ENCODE measurements at places on chromosomes 5 and 9. TPM values are rescaled to one million over a fixed set of nuclear protein-coding genes. Genes with fewer than 3 reads are reported as not detected.

- no peak for DNase-seq
These were observed 88.2 kb upstream of the BASP1 start for GRCh38 chr5:17129093-17129849.

Gene LCN12
- 2.9 TPM for total RNA-seq

GRCh38 chr9:132372177-132373095, 17.6 kb upstream of the SETX start:
- DNase-seq = no peak

DNA sequence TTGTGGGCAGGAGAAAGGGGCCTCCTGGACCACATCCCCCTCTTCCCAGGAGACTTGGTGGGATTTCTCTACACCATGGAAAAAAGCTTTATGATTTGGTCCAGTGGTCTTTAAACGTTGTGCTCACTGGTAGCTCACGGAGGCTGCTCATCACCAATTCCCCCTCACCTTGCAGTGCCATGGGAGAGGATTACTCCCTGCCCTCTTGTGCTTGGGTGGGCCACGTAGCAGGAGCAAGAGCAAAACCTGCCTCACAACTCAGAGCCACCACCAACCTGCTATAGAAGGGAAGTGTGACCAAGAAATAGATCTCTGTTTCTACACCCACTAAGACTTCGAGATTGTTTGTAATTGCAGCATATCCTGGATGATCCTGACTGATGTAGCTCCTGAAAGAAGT, 42.2 kb upstream of the N4BP3 start:
- no peak for DNase-seq

Gene CTXN3
- total RNA-seq = not detected

- DNase-seq = no peak
These were observed 29.6 kb downstream of the IRF1 start for GRCh38 chr5:132460846-132461568.

- DNase-seq = no peak
These were observed 134.5 kb downstream of the MED10 start for GRCh38 chr5:6243706-6244338.

Gene PCDHGA9
- total RNA-seq = 5.5 TPM

Gene FBXL7
- total RNA-seq = 25.3 TPM

GRCh38 chr9:35341585-35341984, 148.3 kb upstream of the RUSC2 start:
- peak; percentile 26 for DNase-seq

- DNase-seq = no peak
These were observed 48.7 kb downstream of the CMYA5 start for GRCh38 chr5:79738349-79738748.

GRCh38 chr5:90279091-90279490, 130.5 kb downstream of the CETN3 start:
- DNase-seq = no peak

Gene SAPCD2
- 13.5 TPM for total RNA-seq

Gene SLC25A48
- total RNA-seq = 1.7 TPM

Gene PFN3
- not detected for total RNA-seq

- DNase-seq = no peak
These were observed 83.1 kb downstream of the VCAN start for GRCh38 chr5:83554686-83555085.

- no peak for DNase-seq
These were observed 55.1 kb upstream of the CNOT6 start for GRCh38 chr5:180438785-180439780.

- DNase-seq = no peak
These were observed 2125.8 kb upstream of the WWC1 start for GRCh38 chr5:166165596-166165995.

Gene LEAP2
- total RNA-seq = 2.5 TPM

Gene ECSCR
- not detected for total RNA-seq

DNA sequence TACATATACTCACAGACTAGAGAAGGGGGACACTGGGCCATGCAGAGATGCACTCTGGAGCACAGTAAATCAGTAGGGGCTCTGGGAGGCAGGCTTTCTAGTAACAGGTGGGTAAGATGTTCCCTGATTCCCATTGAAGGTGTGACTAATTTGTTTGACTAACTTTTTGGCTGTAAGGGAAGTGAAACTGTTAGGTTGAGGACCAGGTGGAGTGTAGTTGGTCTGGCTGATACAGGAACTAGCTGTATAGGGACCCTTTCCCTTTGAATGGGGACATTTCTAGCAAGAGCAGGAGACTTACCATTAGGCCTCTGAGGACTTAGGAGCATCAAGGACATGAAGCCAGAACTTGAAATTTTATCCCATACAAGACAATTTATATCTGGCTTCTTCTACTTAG, 989.6 kb upstream of the COX7C start:
- no peak for DNase-seq

GRCh38 chr5:72205431-72206009, 98.2 kb downstream of the MAP1B start:
- DNase-seq = no peak

DNA sequence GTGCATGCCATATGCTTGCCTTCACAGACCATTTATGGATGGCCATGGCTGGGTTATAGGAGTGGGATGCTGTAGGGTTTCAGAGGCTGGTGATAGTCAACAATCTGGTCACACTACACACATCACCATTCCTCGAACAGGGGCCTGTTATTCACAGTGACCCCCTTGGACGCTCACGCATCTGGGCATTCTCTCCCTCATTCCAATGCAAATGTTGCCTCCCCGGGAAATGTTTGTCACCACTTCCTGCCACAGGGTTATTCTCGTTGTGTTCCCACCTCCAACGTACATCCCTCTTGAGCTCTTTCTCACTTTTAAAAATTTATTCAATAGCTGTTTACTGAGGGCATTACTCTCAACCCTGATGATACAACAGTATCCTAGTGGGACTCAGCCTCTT, 135.4 kb downstream of the SCAMP1 start:
- DNase-seq = no peak

Gene PCDHA12
- total RNA-seq = 32.4 TPM

GRCh38 chr5:34957857-34958690, 28.7 kb downstream of the DNAJC21 start:
- DNase-seq = no peak

DNA sequence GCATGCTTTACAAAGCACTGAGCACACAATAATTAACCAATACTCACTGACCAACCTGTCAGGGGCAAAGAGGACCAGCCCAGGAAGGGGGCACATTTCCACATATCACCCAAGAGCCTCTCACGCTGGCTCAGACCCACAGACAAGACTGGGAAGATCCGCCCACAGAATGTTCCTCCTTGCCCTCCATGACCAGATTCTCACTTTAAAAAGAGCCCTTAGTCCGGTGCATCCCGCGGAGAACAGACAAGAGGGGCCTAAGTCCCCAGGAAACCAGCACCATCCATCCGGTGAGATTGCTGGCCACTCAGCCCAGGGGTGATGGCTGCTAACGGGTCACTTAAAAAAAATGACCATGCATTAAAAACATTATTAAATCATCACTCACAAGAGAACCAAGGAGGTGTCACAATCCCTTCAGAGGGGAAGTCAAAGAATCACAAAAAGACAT, 32.9 kb downstream of the SEMA4D start:
- no peak for DNase-seq

DNA sequence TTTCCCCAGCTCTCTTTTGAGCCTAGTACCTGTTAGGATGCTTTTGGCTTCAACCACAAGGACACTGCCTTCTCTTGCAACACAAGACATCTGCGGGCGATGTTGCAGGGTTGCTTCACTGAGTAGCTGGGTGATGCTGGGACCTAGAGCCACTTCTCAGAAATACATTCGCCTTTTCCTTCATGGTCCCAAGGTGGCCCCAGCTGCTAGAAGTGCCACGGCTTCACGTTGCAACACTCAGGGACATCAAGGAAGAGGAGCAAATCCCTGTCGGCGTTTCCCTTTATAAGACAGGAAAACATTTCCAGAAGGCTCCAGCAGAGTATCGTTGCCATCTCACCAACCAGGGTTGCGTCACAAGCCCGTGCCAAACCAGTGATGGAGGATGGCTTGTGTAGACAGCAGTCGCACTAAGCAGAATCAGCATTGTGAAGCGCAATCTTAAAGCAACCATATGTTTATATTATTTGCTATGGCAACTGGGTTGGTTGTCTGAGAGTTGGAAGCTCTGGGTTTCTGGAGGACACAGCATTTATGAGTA, 62.7 kb downstream of the ANKRD33B start:
- DNase-seq = no peak

GRCh38 chr5:128355961-128356360, 182.1 kb downstream of the FBN2 start:
- no peak for DNase-seq

DNA sequence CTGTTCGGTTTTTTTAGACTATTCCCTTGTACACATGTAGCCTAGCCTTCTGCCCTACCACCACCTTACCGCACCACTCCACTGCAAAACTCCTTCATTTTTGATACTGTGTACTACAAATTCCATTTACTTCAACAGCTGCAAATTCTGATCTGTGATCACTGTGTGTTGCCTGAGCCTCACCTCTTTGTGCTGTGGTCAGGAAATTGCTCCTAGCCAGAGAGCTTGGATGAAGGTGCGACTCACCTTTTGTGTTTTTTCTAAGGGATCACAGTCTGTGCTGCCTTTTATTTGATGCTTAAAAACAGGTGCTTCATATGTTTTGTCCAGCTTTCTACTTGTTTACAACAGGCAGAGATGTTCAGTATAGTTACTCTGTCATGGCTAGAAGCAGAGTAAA, 31.5 kb downstream of the CSNK1G3 start:
- DNase-seq = no peak

- DNase-seq = no peak
These were observed 26.5 kb upstream of the MROH2B start for GRCh38 chr5:41097642-41098041.
